MCF 10A (cell line): ENCODE measurements at places on chromosomes 16 and 17. TPM values are rescaled to one million over a fixed set of nuclear protein-coding genes. Genes with fewer than 3 reads are reported as not detected.

The PSMD11 gene
- 123 and 134 TPM in 2 replicates for total RNA-seq

The ARHGAP44 gene
- total RNA-seq: 0.42 and 1.3 TPM in 2 replicates

The NPIPB9 gene
- total RNA-seq: 2.1 TPM in 2 replicates

The JPT1 gene
- total RNA-seq: 342 and 360 TPM in 2 replicates

The FBXW10 gene
- 0.22 and 0.23 TPM in 2 replicates for total RNA-seq
